Esophagus mucosa (tissue), 1 donor: ENCODE measurements at places on chromosomes 3 and 15. TPM values are rescaled to one million over a fixed set of nuclear protein-coding genes. Genes with fewer than 3 reads are reported as not detected.
A peak's percentile ranks its signal among the peaks of the same experiment; 100 is the strongest.

Gene COL6A5
- 0.16 TPM for total RNA-seq

Gene CHDH
- total RNA-seq, result 1.6 TPM

Gene MAPKAPK3
- 50.5 TPM for total RNA-seq

Gene SCG3
- not detected for total RNA-seq

Gene SLC6A11
- total RNA-seq, result 7.8 TPM

Gene CALML4
- total RNA-seq, result 2.9 TPM

Gene PYGO1
- 1.8 TPM for total RNA-seq

Gene TM6SF1
- 0.48 TPM for total RNA-seq

Gene FETUB
- total RNA-seq, result not detected

Gene REC114
- not detected for total RNA-seq

Gene HCN4
- total RNA-seq, result not detected

GRCh38 chr3:143200001-143200924 lies 80.7 kb downstream of the CHST2 start:
- no peak for ATAC-seq

- ATAC-seq, result no peak
Observed at GRCh38 chr3:40254891-40255290, 54.6 kb upstream of the EIF1B start.

GRCh38 chr3:120496278-120497002 lies 45.6 kb upstream of the FSTL1 start:
- no peak for ATAC-seq

- ATAC-seq, result no peak
Observed at GRCh38 chr3:43854283-43854682, 163.5 kb downstream of the ABHD5 start.

DNA sequence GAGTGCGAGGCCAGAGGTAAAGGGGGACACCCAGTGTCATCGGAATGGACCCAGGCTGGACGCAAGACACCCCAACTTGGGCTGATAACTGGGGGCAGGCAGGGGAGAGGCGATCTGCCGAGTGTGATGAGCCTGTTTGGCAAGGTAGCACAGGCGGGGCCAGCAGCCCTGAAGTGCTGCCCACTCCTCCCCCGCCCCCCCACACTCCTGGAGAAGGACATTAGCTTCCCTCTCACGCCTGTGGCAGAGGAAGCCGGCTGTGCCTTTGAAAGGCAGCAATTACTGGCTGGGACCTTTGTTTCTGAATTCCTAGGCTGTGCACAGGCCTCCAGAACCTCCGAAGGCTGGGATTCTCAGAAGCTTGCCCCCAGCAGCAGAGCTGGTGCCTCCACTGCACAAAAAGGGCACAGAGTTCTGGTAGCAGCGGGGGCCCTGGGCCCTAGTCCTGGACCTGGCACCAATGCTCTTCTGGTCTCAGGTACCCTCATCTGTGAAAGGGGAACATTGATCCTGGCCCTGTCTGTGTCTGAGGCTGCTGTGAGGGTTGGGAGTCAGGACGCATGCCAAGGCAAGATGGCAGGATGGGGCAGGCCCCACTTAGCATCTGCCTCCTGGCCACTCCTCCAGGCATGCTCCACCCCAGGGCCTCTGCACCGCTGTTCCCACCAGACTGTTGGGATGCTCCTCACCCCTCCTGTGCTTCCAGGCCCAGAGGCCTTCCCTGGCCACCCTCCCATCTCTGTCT lies 28.6 kb downstream of the IQSEC1 start:
- no peak for ATAC-seq

DNA sequence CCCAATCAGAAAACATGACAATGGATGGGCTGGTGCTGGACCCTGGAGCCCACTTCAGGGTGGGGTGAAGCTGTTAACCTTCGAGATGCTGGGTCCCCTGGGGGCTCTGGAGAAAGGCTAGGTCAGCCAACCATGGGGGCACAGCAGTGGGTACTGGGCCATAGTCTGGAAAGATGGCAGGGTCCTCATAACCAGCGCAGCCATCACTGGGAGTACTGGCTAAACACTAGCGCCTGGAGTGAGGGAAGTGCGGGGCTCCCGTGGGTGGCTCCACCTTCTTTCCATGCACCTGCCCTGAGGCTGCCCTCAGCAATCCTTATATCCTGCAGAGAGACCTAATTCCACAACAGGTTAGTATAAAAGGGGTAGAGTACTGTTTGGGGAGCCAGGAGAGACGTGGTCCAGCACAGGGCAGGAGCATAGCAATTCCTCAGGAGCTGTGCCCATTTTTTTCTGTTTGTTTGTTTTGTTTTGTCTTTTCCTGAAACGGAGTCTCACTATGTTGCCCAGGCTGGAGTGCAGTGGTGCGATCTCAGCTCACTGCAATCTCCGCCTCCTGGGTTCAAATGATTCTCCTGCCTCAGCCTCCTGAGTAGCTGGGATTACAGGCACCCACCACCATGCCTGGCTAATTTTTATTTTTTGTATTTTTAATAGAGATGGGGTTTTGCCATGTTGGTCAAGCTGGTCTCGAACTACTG lies 122.6 kb upstream of the MEF2A start:
- ATAC-seq, result peak; percentile 4

- no peak for ATAC-seq
Observed at GRCh38 chr3:10335190-10335738, 14.4 kb upstream of the SEC13 start.

GRCh38 chr15:57032338-57032737 lies 113.9 kb downstream of the TCF12 start:
- no peak for ATAC-seq

DNA sequence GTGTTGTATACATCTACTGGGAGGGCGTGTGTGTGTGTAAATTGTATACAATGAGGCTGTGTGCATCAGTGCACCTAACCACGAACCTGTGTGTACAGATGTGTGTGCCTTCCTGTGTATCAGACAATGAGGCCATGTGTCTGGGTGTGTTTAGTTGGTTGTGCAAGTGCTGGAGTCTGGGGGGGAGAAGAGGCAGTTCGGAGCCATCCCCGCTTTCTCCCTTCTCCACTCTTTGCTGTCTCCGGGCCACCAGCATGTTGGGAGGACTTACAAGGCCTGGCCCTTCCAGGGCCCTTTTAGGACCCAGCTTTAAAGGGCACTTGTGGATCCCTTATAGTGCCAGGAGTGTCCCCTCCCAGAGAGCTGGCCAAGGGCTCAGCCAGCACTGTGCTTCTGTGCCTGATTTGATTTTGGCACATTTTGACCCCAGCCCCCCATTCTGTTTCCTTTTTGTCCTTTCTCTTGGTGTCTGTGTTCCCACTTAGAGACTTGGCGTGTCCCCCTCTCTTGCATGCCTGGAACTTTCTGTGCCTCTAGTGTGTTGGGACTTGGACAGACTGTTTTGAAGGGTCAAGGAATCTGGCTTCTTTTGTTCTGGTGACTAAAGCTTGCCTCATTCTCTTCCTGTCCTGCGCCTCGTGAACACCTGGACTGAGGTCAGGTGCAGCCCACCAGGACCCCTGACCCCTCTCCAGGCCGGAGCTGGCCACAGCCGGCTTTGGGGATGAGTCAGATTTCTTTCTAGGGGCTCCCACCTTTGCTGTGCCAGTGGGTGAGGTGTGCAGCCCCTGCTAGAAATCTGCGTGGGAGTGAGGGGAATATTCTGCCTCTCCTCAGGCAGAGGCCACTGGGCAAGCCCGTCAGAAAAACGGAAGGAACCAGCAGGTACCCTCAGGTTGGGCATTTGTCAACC lies 1.5 kb downstream of the CTDSPL start:
- no peak for ATAC-seq

- ATAC-seq, result no peak
Observed at GRCh38 chr3:169227911-169228310, 435.6 kb downstream of the MECOM start.

DNA sequence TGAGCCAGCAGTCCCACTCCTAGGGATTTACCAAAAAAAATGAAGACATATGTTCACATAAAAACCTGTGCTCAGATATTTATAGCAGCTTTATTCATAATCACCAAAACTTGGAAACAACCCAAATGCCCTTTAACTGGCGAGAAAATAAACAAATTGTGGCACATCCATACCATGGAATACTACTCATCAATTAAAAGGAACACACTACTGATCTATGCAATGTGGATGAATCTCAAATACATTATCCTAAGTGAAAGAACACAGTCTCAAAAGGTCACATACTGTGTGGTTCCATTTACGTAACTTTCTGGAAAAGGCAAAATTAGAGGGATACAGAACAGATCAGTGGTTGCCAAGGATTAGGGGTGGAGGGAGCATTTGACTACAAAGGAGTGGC lies 394.5 kb downstream of the SHQ1 start:
- no peak for ATAC-seq

DNA sequence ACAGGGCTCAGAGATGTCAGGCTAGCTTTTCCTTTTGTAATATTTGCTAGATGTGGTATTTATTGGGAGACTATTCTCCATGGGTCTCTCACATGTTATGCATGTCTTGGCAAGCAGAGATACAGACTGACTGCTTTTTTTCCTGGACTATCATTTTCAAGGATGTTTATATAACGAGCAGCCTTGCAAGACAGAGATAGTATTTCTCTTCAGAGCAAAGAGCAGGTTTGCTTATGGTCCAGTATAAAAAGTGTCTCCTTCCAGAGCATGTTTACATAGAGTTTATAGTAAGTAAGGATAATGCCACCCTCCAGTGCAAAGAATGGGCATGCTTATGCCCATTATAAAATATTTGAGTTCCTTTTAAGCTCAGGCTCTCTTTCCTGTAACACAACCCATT lies 24.6 kb downstream of the GTF2E1 start:
- no peak for ATAC-seq

GRCh38 chr3:137347817-137348368 lies 390.1 kb downstream of the IL20RB start:
- ATAC-seq, result no peak

GRCh38 chr3:62167566-62168262 lies 205.6 kb downstream of the FEZF2 start:
- ATAC-seq, result no peak

GRCh38 chr15:27670486-27671209 lies 428.5 kb downstream of the OCA2 start:
- ATAC-seq, result no peak

GRCh38 chr15:58362262-58362922 lies 69.4 kb upstream of the LIPC start:
- no peak for ATAC-seq

DNA sequence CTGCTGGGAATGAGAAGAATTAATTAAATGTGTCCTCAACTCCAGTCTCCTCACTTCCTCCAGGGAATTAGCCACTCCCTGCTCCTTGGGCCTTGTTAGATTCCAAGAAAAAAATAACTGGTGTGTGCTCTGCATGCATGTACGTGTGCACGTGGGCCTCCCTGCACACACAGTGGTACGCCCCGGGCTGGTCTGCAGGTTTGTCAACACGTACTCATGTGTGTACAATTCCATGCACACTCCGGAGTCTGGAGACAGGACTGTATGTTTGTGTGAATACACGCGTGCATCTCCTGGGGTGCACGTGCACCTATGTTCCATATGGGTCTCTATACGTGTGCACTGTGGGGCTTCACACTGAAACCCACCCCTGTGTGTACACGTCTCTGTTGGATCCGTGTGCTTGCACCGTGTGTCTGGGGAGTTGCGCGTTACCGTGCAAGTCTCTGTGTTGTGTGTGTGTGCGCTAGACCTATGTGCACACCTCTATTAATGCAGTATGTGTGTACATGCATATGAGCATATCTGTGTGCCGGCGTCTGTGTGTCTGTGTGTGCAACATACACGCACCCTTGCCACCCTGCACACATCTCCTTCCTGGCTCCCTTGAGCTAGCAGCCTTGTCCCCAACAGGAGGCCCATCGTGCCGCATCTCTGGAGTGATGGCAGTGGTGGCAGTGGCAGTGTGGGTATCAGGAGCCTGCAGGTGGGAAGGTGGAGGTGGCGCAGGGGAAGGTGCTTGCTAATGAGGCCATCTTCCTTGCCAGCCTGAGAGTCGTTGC lies 210.1 kb downstream of the TBC1D2B start:
- ATAC-seq, result no peak

DNA sequence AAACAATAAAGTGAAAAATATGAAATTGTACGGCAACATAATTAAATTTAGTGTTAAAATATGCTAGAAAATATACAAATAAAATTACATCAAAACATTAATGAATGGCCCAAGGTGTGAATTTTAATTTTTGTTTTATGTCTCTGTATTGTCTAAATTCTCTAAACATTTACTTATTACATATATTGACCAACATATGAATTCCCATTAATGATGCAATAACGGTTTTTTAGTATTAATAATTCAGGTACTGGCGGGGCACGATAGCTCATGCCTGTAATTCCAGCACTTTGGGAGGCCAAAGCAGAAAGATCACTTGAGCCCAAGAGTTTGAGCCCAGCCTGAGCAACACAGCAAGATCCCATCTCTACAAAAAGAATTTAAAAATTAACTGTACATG lies 20.6 kb upstream of the XRN1 start:
- ATAC-seq, result no peak

DNA sequence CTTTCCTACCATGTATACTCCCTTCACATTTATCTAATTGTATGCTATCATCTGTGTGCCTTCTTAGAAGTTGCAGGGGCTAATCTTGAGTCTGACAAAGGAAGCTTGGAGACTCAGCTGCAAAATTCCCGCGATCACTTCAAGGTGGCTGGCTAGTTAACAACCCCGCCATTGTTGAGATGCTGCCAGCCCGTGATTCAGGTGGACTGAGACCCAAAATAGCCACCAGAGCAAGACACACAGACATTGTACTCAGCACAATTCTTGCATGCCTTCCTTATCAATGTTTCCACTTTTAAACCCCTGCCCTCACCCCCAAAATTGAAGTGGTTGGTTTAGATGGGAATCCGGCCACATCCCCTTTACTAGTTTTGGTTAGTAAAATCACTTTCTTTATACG lies 225.8 kb upstream of the ZNF717 start:
- ATAC-seq, result no peak

DNA sequence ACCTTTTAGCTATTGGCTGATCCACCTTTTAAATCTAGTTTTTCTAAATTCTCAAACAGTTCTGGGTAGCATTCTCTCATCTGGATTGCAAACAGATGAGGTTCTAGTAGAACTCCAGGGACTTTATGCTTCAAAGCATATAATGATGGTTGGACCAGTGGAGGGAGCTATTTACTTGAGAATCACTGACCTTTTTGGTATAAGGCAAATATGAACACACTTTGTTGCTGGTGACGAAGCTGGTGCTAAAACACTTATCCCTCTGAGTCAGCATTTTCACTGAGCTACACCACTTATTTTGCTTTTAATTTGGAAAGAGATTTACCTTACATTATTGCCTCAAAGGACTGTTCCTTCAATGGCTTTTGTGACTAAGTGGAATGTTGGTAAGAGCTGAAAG lies 58.6 kb upstream of the SLITRK3 start:
- no peak for ATAC-seq

DNA sequence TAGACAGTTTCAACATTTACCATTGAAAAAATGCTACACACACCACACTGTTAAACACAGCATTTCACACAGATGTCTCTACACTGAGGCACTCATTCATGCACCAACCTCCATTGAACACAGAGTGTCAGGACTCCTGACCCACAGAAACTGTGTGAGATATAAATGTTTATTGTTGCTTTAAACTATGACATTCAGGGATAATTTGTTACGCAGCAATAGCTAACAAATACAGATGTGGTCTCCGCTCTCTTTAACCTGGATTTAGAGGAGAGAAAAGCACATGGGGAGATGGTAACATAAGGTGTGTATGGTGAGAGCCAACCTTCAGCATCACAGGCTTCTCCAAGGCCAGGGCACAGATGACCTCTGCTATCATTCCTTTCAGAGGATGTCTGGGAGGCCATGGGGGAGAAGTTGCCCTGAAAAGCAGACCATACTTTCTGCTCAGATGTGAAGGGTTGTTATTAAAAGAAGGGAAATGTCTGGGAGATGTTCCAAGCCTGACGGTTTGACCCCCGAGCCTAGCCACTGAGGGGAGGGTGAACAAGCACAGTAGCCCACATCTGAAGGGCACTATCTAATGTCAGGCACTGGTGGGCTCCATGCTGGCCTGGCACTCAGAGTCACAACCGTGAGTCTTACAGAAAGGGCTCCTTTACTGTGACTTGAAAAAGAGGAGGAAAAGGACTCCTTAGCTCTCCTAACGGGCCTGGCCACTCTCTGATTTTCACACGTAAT lies 284.5 kb upstream of the TLE3 start:
- ATAC-seq, result no peak
